Stimulated activated CD8-positive, alpha-beta memory T cell treated with anti-CD3 and anti-CD28 coated beads, Interleukin-4, amount 100 ng/mL, for 1 hour (primary cell): ENCODE measurements at places on chromosomes 4 and X.

DNA sequence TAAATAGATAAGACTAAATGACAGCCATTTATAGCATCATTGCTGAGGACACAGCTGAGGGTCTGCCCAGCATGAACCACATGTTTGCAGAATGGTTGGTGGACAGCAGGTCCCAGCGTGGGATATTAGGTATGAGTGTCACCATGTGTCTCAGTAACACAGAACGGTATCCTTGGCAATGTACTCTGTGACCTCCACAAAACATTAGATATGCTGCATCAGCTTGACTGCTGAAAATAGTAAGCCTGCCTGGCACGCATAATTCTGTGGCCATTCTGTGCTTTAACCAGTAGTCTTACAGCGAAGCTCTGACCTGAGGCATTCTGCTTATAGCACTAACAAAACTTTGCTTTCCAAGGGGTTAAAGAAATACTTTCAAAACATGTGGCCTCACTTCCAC is 32.0 kb downstream of the LIMCH1 start:
- DNase-seq: no peak

GRCh38 chr4:48331577-48332330 is 9.6 kb upstream of the SLAIN2 start:
- no peak for DNase-seq

DNA sequence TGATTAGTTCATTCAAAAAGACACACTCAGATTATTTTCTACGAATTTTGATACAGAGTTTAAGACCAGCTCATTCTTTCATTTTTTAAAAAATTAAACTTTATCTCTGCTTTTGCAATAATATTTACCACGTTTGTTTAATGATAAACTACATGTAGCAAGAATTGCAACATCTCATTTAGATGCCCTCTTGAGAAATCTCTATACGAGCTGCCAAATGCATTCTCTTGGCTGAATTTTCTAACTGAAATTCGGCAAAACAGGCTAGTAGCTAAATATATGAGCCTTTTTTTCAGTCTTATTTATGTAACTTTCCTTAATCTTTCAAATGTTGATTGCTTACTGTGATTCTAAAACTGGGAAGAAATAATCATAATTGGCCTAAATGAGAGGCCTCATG is 2.1 kb upstream of the GC start:
- no peak for DNase-seq

GRCh38 chr4:8410641-8411271 is 29.8 kb downstream of the ACOX3 start:
- no peak for DNase-seq
